Left renal pelvis (tissue), 4 donors: ENCODE measurements at places on chromosomes 16 and 17.

GRCh38 chr17:18038149-18038850 is 668 bp downstream of the ATPAF2 start:
- DNase-seq: no peak

DNA sequence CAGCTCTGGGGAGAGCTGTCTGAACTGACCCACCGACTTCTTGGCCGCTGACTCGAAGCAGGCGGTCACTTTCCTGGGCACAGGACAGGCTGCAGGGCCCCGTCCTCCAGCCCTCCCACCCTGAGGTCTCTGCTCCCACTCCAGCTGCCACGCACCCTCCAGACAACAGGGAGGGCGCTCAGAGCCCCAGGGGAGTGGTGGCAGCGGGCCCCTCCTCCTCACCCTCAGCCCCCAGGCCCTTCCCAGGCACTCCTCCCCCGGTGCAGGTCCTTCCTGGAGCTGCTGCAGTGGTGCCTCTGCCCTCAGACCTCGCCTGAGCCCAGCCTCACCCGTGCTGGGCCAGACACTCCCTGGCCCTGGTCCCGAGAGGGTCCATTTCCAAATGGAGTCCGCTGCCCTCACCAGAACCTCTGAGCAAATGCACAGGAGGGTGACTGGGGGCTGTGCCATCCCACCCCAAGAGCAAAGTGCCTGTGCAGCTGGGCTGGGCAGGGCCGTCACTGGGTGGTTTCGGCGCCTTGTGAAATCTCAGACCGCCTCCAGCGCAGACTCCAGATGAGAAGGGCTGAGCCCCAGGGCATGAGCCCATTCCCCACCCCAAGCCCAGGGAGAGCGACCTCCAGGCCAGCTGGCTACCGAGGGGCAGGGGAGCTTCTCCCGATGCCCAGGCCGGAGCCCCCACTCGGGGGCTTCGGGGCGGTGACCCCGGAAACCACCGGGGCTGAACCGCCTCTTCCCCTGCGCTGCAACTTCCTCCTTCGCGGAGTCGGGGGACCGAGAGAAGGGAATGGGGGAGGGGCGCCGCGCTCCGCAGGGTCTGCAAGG is 717 bp downstream of the CYBA start:
- no peak for DNase-seq

- no peak for DNase-seq
Measured at GRCh38 chr16:75305364-75306098, 54.1 kb upstream of the BCAR1 start.

GRCh38 chr16:7744546-7745264 is 412.1 kb downstream of the RBFOX1 start:
- no peak for DNase-seq

GRCh38 chr16:57196286-57196685 is 10.2 kb downstream of the RSPRY1 start:
- DNase-seq: no peak

- no peak for DNase-seq
Measured at GRCh38 chr17:47803751-47804150, 17.8 kb downstream of the OSBPL7 start.
